ENCODE measurements at places on chromosomes 7 and 10.

GRCh38 chr7:27605689-27606269 lies 56.9 kb downstream of the HIBADH start:
- no peak for DNase-seq

DNA sequence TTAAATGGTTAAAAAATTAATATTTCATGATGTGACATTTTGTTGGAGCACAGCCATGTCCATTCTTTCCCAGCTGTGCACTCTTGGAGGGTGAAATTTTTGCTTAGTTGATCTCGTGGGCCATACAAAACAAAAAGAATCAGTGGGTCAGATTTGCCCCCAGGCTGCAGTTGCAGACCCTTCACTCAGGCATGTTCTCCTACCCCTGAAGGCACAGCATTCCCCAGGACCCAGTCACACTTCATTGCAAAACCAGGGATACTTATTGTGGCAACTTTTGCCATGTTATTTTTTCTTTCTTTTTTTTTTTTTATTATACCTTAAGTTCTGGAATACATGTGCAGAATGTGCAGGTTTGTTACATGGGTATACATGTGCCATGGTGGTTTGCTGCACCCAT lies 6.0 kb downstream of the TAS2R40 start:
- no peak for DNase-seq

GRCh38 chr7:39539816-39540215 lies 26.4 kb upstream of the YAE1 start:
- DNase-seq: no peak

DNA sequence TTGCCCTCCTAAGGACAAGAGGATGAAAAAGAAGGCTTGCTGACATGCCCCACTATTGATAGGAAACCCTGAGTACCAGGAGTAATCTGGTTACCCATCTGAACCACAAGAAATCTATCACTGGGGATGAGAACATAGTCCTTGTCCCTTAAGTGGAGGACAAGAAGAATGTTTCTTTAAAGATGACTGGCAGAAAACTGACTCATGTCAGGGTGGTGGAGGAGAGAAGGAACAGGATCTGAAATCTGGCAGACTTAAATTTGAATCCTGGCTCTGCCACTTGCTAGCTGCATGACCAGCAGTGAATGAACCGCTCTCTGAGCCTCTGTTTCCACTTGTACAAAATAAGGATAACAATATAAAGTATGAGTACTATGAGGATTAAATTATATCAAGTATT lies 38.9 kb upstream of the XPNPEP1 start:
- DNase-seq: no peak

GRCh38 chr10:73886661-73887293 lies 12.4 kb upstream of the CAMK2G start:
- no peak for DNase-seq

DNA sequence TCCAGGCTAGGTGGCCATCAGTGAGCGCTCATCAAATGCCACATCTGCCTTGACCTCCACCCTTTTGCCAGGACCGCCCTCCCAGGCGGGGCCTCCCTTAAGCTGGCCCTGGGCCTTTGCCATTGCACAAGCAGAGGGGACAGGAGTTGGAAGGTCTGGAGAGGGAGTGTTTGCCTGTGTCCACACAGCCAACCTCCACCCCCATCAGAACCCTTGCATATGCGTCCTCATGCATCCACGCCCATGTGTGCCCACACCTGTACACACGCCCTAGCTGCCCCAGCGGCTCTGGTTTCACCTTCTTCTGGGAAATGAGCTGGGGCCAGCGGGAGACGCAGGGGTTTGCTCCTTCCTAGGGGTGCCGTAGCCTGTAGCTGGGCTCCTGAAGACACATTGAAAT lies 64.0 kb downstream of the NEURL1 start:
- no peak for DNase-seq

- DNase-seq: no peak
Observed at GRCh38 chr10:86862786-86863483, 94.5 kb downstream of the MMRN2 start.

DNA sequence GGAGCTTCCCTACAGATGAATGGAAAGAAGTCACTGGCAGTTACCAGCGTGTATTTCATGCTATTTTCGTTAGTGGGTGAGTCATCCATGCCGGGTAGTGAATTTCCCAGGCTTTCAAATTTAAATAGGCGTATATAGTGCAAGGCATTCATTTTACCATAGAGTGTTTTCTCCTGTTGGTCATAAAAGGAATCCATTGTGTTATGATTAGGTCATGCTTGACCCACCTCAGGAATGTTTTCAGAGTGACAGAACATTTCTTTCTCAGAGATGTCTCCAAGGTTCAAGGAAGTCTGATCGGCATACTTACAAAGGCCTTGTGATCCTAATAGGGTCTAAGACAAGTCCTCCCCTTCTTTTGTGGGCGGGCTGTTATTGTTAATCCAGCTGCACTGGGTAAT lies 110.7 kb downstream of the AKR1D1 start:
- DNase-seq: no peak

- DNase-seq: no peak
Observed at GRCh38 chr7:148662646-148663045, 36.1 kb upstream of the CUL1 start.

DNA sequence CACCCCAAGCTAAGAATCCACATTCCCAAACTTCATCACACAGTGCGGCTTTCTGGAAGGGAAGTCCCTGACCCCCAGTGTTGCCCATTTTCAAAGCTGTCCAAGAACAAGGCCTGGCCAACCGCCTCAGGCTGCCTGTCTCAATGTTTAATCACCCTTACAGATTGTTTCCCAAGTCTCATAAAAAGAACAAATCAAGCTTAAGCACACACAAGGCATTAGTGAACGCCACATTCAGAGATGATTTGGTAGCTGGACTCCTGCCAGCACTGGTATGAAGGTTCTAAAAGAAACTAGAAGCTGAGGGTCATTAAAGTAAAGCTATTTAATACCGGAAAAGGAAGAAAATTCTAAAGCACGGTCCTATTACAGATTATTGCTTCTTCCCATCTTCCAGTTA lies 35.6 kb downstream of the C10orf90 start:
- no peak for DNase-seq

- DNase-seq: no peak
Observed at GRCh38 chr10:130729876-130730275, 581.6 kb downstream of the TCERG1L start.

- no peak for DNase-seq
Observed at GRCh38 chr7:139758388-139758787, 19.4 kb downstream of the HIPK2 start.

GRCh38 chr10:71447676-71448075 lies 51.0 kb downstream of the CDH23 start:
- DNase-seq: no peak

GRCh38 chr7:3649250-3649649 lies 348.2 kb downstream of the SDK1 start:
- DNase-seq: no peak

DNA sequence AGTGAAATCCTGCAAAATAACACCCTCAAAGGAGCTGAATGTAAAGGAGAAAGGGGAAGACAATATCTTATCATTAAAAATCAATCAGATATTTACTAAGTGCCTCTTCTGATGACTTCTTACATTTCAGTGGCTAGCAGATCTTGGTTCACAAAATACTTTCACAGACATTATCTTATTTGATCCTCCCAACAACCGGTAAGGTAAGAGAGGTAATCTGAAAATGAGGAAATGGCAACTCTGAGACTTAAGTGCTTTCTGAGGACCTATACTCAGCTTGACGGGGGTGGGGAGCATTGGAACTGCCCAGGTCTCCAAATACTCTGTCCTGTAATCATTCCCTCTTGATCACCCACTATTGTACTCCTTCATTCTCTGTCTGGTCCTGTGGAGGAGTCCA lies 144.6 kb upstream of the MKLN1 start:
- DNase-seq: no peak

DNA sequence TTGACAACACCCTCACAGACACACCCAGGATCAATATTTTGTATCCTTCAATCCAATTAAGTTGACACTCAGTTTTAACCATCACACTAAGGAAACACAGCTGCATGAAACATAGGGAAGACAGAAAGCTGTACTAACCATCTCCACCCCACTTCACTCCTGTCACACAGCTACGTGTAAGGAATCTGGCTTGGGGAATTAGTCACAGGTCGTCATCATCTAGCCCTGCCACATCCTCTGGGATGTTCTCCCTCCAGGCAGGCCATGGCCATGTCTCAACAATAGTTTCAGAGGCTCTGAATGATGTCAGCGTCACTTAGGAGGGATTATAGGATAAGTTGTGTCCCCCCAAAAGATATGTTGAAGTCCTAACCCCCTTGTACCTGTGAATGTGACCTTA lies 10.8 kb upstream of the SEMA3C start:
- no peak for DNase-seq

- DNase-seq: no peak
Observed at GRCh38 chr10:46286991-46287693, at the start of gene ANTXRL. ANTXRL (plus strand) TSS chr10:46286997; CDS start chr10:46287263, 266 bp downstream.

GRCh38 chr7:132646052-132646451 lies 69.8 kb upstream of the PLXNA4 start:
- DNase-seq: no peak

GRCh38 chr10:38605153-38605661 lies 511.1 kb downstream of the ZNF37A start:
- DNase-seq: no peak

- peak; percentile 59 for DNase-seq
Observed at GRCh38 chr10:33334153-33334804, at the start of gene NRP1. NRP1 (minus strand) TSS chr10:33334667; CDS start chr10:33334382, 285 bp downstream.

DNA sequence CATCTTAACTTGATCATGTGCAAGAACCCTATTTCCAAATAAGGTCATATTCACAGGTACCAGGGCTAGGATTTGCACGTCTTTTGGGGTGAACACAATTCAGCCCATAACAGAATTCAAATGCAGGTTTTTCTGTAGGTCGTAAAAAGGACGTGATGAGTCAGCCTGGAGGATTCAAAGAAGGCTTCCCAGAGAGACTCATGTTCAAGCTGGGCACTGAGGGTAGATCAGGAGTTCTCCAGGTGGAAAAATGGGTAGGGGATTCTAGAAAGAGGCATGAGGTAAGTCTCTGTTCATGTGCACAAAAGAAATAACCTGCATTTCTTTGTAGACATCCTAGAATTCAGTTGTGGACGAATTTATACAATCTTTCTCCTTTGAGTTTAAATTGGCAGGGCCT lies 160.4 kb downstream of the RPS24 start:
- DNase-seq: no peak

DNA sequence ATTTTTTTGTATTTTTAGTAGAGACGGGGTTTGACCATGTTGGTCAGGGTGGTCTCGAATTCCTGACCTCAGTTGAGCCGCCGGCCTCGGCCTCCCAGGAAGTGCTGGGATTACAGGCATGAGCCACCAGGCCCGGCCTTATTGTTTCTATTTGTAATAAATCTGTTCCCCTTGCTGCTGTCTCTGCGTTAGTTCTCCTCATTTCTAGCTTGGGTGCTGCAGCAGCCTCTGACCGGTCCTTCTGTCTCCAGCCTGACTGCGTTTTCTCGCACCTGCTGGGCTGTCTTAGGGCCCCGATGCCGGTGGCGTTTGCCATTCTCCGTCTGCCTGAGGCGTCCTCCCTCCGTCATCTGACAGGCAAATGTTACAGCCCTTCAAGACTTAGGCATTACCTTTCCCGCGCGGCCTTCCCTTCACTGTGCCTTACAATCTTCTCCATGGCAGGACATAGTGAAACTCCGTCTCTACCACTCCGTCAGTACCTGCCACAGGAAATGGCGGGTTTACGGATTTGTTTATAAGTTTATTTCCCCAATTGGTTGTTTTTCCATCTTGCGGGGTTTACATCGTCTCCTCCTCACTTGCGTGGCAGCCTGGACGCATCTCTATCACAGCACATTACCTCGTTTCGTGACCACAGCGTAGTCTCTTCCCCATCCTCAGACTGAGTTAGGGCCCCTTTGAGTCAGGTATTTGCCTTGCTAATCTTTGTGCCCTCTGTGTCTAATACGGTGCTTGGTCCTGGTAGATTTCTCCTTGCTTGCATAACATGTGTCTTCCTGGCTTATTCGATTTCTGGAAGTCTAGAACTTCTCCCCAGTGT lies 2.3 kb upstream of the GIMAP8 start:
- no peak for DNase-seq

GRCh38 chr7:131274986-131275385 lies 52.7 kb upstream of the MKLN1 start:
- DNase-seq: no peak

DNA sequence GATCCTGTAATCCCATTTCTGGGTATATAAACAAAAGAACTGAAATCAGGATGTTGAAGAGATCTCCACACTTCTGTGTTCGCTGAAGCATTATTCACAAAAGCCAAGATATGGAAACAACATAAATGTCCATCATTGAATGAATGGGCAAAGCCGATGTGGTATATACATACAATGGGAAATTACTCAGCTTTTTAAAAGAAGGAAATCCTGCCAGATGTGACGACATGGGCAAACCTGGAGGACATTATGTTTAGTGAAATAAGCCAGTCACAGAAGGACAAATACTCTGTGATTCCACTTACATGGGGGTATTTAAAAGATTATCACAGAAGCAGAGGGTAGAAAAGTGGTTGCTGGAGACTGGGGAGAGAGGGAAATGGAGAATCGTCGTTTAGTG lies 23.9 kb upstream of the FAM107B start:
- no peak for DNase-seq

DNA sequence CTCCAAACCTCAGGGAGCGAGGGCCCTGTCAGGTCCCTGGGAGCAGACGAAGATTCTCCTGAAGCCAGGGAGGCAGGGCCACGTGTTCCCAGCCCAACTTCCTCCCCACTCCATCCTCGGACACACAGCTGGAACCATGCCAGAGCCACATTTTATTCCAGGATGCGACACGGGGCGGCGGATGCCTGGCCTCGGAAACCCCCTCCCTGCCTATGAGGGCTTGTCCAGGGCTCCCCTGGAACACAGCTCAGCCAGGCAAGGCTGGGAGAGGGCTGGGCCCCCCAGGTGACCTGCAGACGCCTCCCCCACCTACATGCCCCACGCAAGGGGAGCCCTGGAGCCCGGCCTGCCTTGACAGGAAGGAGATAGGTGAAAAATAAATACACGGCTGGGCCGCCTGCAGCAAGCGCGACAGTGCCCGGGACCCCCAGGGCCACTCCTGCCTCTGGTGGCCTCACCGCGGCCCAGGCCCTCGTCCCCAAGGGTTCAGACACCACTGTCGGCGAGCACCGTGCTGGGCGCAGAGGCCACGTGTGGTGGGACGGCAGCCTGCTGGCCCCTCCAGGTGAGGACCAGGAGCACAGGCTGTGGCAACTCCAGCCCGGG lies 21.5 kb downstream of the GET4 start:
- no peak for DNase-seq

DNA sequence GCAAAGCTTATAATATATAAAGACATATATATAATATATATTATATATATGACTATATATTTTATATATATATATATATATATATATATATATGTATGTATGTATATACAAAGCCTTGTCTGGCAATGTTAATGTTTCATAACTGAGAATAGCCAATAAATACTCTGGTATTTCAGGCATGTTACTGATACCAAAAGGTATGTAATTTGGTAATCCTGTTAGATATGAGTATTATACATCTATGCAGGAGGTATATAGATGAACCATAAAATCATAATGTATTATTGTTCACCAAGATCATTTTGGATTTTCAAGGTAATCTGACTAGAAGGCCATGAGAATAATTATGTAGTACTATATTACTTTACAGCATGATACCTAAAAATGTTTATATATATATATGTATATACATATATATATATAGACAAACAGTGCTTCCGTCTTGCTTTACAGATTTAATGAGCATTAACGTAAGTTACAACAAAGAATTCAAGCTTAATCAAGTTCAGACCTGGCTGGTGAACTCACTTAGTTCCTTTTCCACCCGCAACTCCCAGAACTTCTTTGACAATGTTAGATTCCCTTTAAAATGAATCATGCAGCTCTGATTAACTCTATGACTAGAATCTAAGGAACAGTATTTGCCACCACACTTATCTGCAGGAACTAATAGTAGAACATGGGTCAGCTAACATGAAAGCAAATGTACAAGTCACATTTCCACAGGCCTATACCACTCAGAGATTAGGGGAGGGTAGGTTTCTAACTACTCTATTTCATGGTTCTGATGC lies 82.7 kb downstream of the SLC25A13 start:
- no peak for DNase-seq

All from glutamatergic neuron (in vitro differentiated cells).